AG20443 (cell line): ENCODE measurements at places on chromosomes 7 and 10.

GRCh38 chr10:64332551-64332950 lies 811.4 kb downstream of the REEP3 start:
- no peak for DNase-seq

DNA sequence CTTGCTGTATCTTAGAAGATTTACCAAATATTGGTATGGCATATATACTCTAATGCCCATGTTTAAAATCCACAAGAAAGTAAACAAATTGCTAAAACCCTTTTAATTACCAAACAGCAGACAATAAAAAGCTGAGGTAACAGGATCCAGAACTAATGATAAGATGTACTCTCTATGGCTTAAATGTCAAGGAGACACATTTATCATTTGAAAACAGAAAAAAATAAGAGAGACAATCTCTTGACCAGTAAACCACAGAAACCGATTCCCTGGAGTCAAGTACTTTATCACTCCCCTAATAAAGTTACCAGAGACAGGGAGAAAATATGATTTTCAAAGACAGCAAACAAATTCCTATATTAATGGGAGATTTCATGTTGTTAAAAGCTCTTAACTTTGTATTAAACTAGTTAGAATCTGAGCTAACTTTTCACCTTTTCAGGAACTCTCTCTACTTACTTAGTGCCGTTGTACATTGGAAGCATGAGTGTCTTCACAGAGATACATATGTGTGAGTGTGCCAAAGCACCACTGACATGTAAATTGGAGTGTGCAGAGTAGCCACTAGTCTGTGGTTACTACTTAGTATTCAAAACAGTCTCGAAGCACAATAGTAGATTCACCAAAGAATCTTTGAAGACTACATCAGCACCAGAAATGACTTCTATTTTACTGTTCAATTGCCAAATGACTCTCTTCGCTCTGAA lies 44.2 kb downstream of the TSPAN12 start:
- DNase-seq, result no peak

DNA sequence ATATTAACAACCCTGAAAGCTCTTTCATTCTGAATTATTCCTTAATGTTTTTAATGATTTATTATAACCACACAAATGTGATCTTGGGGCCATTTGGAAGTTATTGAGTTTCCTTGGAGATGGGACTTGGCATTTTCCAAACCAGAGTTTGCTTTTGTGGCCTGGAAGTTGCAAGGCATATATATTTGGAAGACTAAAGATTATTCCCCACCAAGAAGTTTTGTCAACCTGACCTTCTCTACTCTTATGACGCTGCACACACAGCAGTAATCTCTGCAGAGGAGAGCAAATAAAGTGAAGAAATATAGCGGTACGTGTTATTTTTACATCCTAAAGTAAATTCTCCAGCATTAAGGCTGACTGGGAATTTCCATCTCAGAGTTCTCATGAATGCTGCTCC lies 397.0 kb downstream of the LRMDA start:
- DNase-seq, result no peak

DNA sequence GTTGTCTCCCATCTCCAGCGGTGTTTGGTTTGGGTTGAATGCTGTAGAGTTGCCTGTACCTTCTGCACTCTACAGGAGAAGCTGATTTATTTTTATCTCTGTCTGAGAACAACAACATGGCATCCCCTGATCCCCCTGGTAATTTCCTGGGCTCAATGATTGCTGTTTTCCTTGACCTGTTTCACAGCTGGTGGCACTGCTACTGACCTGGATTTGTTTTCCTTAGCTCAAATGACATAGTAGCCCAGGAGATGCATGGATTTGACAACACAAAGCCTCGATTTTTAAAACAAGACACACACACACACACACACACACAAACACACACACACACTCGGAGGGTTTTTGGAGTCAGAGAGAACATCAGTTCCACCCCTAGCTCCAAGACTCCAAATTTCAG lies 301.6 kb downstream of the NRG3 start:
- no peak for DNase-seq

DNA sequence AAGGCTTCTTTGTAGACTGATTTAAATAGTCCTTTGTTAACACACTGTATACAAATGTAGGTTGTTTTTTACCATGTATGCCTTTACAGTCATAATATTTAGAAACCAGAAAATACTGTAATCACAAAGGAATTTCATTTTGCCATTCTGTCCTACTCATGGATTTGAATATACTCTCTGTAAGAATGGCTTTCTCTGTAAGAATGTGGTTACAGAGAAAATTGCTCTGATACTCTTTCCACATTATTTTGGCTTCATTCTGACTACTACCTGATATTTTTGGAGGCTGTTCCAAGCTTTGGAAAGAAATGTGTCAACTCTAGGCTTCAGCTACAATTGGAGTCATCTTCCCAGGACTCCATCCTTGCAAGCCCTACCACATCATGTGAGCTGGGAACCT lies 23.5 kb downstream of the CH25H start:
- peak; percentile 24 for DNase-seq

GRCh38 chr7:149444287-149444686 lies 16.6 kb downstream of the ZNF777 start:
- no peak for DNase-seq

DNA sequence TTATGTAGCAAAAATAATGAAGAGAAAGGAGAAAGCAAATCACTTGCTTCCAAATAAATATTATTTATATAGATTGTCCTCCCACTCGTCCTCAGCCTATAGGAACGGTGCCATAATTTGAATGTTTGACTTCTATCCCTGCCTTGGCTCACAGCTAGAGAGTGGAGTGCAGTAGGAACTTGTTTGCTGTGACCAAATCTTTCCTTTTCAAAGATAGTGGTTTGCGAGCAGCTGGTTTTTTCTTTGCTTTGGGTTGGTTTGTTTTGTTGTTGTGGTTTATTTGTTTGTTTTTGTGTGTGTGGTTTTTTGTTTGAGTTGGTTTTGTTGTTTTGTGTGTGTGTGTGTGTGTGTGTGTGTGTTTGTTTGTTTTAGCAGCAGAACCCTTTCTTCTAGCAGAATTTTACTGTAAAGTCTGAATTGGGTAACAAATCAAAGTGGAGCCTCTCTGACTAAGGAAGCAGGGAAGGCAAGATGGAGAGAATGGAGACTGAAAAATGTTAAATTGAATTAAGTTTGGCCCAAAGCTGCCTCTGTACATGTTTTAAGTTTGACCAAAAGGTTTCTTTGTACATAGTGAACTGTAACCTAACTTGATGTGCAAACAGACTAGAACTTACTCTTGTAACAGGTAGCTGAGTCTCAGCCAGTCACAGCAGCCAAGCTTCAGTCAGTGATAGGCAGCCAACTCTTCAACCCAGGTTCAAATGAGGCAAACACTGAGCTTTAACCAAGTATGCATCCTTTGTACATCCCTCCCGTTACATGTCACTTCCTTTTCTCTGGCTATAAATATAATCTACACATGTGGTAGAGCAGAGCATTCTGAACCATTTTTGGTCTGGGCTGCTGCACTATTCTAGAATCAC lies 149.5 kb upstream of the LRGUK start:
- no peak for DNase-seq

DNA sequence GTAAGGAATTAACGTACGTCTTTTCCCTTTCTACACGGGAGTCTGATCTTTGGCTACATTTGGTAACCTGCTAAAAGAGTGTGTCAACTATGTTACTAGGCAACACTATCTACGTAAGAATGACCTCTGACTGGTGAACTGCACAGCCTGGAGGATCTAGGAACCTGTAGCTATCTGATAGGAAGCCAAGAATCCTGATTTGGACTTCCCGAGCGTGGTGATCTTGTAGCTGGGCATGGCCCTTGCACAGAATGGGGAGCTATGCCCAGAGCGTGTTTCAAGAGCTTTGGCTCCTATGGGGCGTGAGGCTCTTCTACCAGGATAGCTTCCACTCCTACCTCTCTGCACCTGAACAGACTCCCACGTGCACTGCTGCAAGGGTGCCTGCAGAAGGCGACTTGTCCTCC lies 157.5 kb downstream of the TAX1BP1 start:
- DNase-seq, result no peak

- DNase-seq, result no peak
Observed at GRCh38 chr10:99682032-99682431, 22.7 kb downstream of the ENTPD7 start.

GRCh38 chr10:78515038-78515872 lies 481.6 kb downstream of the RPS24 start:
- peak; percentile 71 for DNase-seq

DNA sequence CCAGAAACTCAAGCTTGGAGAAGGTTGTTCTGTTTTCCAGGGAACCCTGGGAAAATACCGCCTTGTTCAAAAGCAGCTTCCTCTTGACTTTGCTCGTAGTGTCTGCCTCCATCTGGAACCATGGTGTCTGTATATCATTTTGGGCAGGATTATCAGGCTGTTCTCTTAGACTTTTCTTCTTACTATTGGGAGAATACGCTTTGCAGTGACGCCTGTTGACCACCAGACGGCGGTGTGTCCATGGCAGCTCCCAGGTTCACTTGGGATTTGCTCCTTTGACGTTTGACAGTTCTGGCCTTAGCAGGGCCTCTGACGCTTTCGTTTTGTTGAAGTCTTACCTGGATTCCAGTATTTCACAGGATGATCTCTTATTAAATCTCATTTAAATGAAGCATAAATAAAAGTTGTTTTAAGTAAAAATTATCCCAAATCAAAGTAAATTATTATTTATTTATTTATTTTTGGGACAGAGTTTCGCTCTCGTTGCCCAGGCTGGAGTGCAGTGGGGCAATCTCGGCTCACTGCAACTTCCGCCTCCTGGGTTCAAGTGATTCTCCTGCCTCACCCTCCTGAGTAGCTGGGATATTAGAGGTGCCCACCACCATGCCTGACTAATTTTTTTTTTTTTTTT lies 41.8 kb upstream of the GJD4 start:
- DNase-seq, result peak; percentile 79

DNA sequence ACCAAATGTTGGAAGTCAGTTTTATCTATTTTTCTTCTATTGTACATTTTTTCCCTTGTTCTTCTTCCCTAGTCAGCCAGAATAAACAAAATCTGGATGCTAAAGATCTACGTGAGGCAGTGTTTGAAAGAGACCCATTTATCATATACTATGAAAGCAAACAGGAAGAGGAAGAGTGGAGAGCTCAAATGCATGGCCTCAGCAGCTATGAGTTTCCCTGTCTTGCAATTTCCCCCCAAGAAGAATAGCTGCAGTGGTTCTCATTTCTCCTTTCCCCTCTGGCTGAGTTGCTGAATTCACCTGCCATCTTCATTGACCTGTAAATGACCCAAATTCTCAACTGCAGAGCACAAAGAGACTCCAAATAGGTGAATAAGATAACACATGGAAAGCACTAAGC lies 347.1 kb upstream of the NRP1 start:
- no peak for DNase-seq

DNA sequence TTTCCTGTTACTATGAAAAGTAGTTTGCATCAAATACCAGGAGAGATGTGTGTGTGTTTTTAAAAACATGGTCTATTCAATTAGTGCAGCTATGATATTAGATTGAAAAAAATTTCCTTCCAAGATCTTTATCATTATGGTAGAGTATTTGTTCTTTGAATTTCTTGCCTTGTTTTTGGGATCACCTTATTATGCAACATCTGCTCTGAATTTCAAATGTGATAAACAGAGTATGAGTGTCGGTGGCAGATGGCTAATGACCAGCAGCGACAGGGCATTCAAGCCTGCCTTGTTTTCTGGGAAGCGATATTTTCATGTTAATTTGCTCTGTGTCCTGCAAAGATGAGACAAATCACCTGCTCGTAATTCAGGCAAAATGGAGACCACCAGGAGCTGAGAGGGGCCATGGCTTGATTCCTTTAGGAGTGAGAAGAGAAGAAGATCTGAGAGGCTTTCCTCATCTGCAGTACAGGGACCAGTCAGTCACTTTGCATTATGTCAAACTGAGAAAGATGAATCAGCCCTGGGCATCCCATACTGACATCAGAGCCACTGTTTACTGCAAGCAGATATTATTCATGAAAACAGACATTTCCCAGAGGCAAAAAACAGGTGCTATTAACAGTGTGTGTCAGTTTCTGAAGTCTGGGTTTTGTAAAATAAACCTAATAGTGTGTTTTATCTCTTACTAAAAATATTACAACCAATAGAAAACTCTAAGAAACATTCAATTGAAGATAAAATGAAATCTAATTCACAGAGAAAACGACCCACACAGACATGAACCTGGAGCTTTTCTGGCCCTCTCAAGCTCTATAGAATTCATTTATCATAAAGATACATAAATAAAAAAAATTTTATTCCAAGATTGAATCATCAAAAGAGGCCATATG lies 67.6 kb downstream of the CDK6 start:
- no peak for DNase-seq

- no peak for DNase-seq
Observed at GRCh38 chr10:84012831-84013458, 126.4 kb upstream of the GHITM start.

DNA sequence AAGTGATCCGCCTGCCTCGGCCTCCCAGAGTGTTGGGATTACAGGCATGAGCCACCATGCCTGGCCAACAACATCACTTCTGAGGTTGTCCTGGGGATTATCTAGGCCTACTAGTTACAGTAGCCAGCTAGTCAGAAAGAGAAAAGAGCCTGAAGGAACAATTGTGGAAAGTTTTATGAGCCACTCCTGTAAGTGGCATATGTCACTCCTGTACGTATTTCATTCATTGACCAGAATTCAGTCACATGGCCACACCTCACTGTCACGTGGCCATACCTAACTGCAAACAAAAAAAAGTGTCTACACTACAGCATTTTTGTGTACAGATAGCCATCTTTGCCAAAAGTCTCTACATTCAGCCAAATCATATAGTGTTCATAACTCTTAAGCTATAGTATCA lies 85.7 kb downstream of the ANKIB1 start:
- no peak for DNase-seq

- DNase-seq, result no peak
Observed at GRCh38 chr10:32393911-32394310, 47.0 kb upstream of the EPC1 start.

- peak; percentile 27 for DNase-seq
Observed at GRCh38 chr10:59240582-59241183, 64.2 kb downstream of the PHYHIPL start.

DNA sequence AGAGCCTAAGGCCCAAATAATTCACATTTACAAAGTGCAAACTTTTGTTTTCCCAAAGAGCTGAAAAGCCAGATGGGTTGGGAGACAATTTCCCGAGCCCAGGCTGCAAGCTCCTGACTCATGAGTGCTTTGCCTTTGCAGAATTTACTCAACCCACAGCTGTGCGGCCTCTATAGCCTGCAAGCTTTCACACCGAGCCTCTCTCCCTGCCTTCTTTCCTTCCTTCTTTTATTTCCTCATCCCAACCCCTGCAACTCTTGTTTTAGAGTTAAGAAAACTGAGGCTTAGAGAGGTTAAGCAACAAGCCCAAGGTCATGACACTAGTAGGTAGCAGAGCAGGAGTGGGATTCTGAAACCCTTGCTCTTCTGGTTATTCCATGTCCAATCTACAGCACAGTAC lies 203.0 kb upstream of the GPR26 start:
- no peak for DNase-seq

GRCh38 chr7:44375236-44375699 lies 49.9 kb upstream of the CAMK2B start:
- peak; percentile 5 for DNase-seq

- DNase-seq, result no peak
Observed at GRCh38 chr7:79909176-79909575, 225.5 kb upstream of the GNAI1 start.
